ENCODE measurements at places on chromosomes 2 and 18. TPM values are rescaled to one million over a fixed set of nuclear protein-coding genes. Genes with fewer than 3 reads are reported as not detected.

- no peak for DNase-seq
- H3K4me3 ChIP-seq: no peak overlapping the region
- H3K27ac ChIP-seq: no peak overlapping the region
- no peaks in the 10 kb centered on the region for H3K4me1 ChIP-seq
- H3K27me3 ChIP-seq: no peaks in the 10 kb centered on the region
These were observed 84.4 kb downstream of the DCDC2C start for GRCh38 chr2:3787768-3788167.

DNA sequence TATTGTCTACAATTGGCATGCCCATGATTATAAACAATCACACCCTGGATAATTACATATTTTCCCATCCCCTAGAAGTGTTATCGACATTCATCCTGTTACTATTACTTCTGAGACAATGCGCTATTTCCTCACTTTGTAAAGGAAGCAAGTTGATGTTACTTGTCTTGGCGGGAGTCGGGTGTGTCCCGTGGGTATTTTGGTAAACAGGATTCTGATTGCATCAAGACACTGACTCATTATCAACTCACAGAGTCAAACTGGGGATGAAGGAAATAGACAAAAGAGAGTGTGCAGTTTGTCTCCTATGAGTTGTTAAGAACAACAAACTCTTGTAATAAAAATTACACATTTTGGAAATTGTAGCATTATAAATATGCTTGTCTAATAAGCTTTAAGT, 142.7 kb downstream of the GALR1 start:
- no peak overlapping the region for H3K4me3 ChIP-seq
- no peak for DNase-seq
- H3K36me3 ChIP-seq: no peaks in the 10 kb centered on the region
- no peaks in the 10 kb centered on the region for H3K4me1 ChIP-seq
- H3K27me3 ChIP-seq: no peaks in the 10 kb centered on the region
- H3K27ac ChIP-seq: no peak overlapping the region

- H3K36me3 ChIP-seq: no peaks in the 10 kb centered on the region
- H3K27me3 ChIP-seq: no peaks in the 10 kb centered on the region
- H3K27ac ChIP-seq: no peak overlapping the region
- H3K4me1 ChIP-seq: no peaks in the 10 kb centered on the region
- no peak for DNase-seq
These were observed 48.7 kb downstream of the DHRS9 start for GRCh38 chr2:169118060-169118459.

DNA sequence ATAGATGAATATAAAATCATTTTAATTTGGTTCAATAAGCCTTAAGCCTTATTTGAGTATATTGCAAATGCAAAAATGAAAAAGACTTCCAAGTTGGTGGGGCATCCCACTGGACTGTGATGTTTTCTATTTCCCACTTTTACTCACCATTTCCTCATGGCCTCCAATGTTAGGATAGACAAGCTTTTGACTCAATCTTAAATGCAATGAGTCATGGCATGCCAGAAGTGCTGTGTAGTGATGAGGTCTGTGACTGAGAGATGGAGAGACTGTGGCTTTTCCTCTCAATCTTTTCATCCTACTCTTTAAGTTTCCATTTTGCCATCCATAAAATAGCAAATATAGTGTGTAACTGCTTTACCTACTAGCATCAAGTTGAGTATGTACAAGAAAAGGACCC, 1401.2 kb upstream of the CELF4 start:
- H3K36me3 ChIP-seq: no peaks in the 10 kb centered on the region
- DNase-seq: no peak
- H3K4me3 ChIP-seq: no peak overlapping the region
- no peak overlapping the region for H3K27ac ChIP-seq

GRCh38 chr2:226581661-226582060, 218.0 kb downstream of the IRS1 start:
- H3K4me1 ChIP-seq: peaks cover 5% of the 10 kb centered on the region
- no peak overlapping the region for H3K4me3 ChIP-seq
- H3K27me3 ChIP-seq: no peaks in the 10 kb centered on the region
- H3K36me3 ChIP-seq: no peaks in the 10 kb centered on the region
- DNase-seq: no peak

- no peak for DNase-seq
- H3K27me3 ChIP-seq: no peaks in the 10 kb centered on the region
- no peaks in the 10 kb centered on the region for H3K4me1 ChIP-seq
- H3K27ac ChIP-seq: no peak overlapping the region
- H3K36me3 ChIP-seq: no peaks in the 10 kb centered on the region
These were observed 235.5 kb downstream of the MYT1L start for GRCh38 chr2:2095360-2096093.

GRCh38 chr2:217776631-217777030, 226.2 kb downstream of the TNS1 start:
- no peaks in the 10 kb centered on the region for H3K27me3 ChIP-seq
- no peaks in the 10 kb centered on the region for H3K4me1 ChIP-seq
- no peak overlapping the region for H3K27ac ChIP-seq
- no peak for DNase-seq

DNA sequence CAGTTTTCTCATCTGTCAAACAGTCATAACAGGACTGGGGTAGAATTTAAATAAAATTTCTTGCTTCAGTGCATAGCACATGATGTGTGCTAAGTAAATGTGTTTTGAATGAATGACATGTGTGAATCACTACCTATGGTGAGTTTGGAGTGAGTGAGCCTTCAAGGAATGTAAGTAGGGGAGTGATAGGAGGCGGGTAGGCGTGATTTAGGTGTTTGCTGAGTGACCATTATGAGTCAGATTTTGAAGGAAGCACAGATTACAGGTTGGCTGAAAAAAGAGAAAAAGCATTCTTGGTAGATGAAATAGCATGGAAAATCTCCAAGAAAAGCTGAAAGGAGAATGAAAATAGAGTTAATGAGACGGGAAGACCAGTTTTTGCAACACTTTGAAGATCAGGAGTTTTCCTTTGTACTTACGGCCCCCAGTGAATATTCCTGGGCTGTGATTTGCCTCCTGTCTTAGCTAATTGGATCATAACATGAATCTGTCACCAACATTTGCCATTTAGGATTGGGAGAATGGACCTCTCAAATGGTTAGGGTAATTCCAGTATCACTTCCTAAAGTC, 136.9 kb upstream of the GATA6 start:
- DNase-seq: peak; percentile 63
- peaks cover 9% of the 10 kb centered on the region for H3K4me1 ChIP-seq
- H3K4me3 ChIP-seq: no peak overlapping the region

GRCh38 chr2:131048641-131049040, 44.6 kb downstream of the FAM168B start:
- no peak overlapping the region for H3K4me3 ChIP-seq
- no peak overlapping the region for H3K27ac ChIP-seq
- DNase-seq: no peak
- H3K27me3 ChIP-seq: no peaks in the 10 kb centered on the region
- H3K4me1 ChIP-seq: no peaks in the 10 kb centered on the region

GRCh38 chr2:28437149-28437835, 44.6 kb downstream of the FOSL2 start:
- H3K4me1 ChIP-seq: no peaks in the 10 kb centered on the region
- H3K27me3 ChIP-seq: no peaks in the 10 kb centered on the region
- no peak overlapping the region for H3K27ac ChIP-seq

- H3K36me3 ChIP-seq: no peaks in the 10 kb centered on the region
- no peaks in the 10 kb centered on the region for H3K27me3 ChIP-seq
- no peak overlapping the region for H3K4me3 ChIP-seq
These were observed 163.0 kb downstream of the SEPTIN10 start for GRCh38 chr2:109450574-109451273.

GRCh38 chr2:100146657-100146960, 4.2 kb upstream of the AFF3 start:
- no peak for DNase-seq
- H3K36me3 ChIP-seq: no peaks in the 10 kb centered on the region
- H3K27me3 ChIP-seq: no peaks in the 10 kb centered on the region
- H3K4me1 ChIP-seq: no peaks in the 10 kb centered on the region
- no peak overlapping the region for H3K27ac ChIP-seq

GRCh38 chr2:42314892-42315468, 46.0 kb downstream of the COX7A2L start:
- peaks cover 11% of the 10 kb centered on the region for H3K4me1 ChIP-seq
- H3K27ac ChIP-seq: no peak overlapping the region
- no peak overlapping the region for H3K4me3 ChIP-seq
- H3K36me3 ChIP-seq: no peaks in the 10 kb centered on the region
- DNase-seq: peak; percentile 69

DNA sequence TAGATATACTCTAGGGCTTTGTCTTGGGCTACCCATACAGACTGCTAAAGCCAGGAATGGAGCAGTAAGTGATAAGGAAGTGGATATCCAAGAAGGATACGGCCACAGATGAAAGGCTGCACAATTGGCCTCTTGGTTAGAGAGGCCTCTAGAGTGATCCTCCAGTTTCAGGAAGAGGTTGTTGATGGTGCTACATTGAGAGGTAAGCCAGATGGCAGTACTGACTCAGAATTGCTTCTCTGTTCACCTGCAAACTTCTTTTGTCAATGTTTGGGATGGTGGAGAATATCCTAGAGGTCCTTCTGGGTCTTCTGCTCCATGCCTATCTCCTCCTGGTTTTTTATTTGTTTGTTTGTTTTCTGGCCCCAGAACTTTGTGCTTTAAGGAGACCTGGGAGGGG, 226.8 kb upstream of the LRRTM1 start:
- H3K27me3 ChIP-seq: no peaks in the 10 kb centered on the region
- H3K27ac ChIP-seq: no peak overlapping the region
- no peaks in the 10 kb centered on the region for H3K36me3 ChIP-seq
- no peak overlapping the region for H3K4me3 ChIP-seq

GRCh38 chr18:79062806-79063205, 6.4 kb upstream of the ATP9B start:
- no peak for DNase-seq
- no peak overlapping the region for H3K27ac ChIP-seq
- H3K27me3 ChIP-seq: no peaks in the 10 kb centered on the region
- no peak overlapping the region for H3K4me3 ChIP-seq
- H3K4me1 ChIP-seq: no peaks in the 10 kb centered on the region

DNA sequence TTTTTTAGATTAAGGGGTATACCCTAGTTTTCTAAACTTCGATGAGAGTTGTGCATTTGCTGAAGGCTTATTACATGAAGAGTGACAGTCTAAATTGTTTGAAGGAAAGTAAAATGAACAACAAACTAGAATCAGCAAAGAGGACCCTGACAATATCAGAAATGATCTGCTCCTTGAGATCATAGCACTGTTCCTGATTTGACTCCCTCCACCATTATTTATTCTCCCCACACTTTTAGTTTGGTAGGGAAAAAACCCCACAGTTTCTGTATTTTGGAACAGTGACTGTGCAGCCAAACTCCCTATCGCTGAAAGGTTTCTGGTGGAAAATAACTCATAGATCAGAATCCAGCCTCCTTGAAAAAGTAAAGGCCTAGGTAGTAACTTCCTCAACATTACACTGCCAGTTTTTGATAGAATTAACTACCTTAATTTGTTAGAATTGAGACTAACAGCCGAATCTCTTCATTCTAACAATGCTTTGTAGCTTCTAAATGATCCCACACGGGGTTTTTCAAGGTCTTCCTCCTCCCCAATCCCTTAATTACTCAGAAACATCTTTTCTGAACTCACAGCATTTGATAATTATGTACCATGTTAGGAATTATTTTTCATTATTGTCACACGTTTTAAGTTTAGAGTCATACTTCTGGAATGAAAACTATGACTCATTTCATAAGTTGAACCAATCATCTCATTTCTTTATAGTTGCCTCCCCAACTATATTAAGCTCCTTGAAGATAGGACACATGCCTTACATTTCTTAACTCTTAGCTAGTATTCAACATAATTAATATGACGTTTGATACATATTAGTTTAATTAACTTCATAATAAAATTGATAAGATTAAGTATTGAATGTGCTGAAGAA, 2.9 kb downstream of the MYL12A start:
- DNase-seq: peak; percentile 75
- no peaks in the 10 kb centered on the region for H3K27me3 ChIP-seq
- H3K4me1 ChIP-seq: peaks cover 50% of the 10 kb centered on the region

DNA sequence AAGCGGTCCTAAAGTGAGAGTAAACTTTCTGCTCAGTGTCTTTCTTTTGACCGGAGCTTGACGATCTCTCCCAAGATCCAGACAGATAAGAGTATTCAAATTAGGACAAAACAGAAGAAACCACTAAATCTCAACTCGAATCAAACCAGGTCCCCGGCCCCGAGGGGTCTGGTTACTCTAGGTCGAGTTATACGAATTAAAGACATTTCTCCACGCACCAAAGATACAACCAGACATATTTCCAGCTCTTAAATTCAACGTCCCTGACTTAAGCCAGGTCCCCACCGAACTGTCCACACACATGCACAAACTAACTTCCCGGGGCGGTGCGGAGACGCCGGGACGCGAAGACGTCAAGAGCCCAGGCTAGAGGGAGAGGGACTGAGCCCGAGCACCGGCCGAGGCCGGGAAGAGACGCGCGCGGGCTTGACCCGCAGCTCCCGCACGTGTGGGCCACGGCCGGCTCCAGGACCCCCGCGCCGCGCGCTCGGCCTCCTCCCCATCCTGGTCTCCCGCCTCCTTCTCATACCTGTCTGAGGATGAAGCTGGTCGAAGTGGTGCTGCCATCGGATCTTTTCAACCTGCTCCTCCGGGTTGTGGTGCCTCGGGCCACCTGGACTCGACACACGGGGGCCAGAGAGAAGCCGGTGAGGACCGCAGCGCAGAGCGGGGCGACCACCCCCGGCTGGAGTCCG, 896 bp downstream of the CACNB4 start:
- H3K36me3 ChIP-seq: no peaks in the 10 kb centered on the region
- DNase-seq: peak; percentile 30
- peak overlapping the region; percentile 55 for H3K4me3 ChIP-seq
- H3K4me1 ChIP-seq: peaks cover 21% of the 10 kb centered on the region

DNA sequence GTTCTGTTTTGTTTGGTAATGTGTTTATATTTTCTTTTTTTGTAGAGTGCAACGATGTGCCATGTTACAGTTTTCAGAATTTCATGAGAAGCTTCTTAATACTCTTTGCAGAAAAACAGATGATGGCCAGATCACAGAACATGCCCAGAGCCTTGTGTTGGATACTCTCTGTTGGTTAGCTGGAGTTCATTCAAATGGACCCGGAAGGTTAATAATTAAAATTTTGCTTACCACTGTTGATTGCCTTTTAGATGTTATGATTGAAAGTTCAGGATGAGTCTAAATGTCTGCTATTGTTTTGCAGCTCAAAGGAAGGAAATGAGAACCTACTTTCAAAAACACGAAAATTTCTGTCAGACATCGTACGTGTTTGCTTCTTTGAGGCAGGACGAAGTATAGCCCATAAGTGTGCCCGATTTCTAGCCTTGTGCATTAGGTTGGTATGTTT, 85.2 kb downstream of the BIRC6 start:
- no peak overlapping the region for H3K4me3 ChIP-seq
- H3K27me3 ChIP-seq: no peaks in the 10 kb centered on the region
- H3K36me3 ChIP-seq: peaks cover 2% of the 10 kb centered on the region
- DNase-seq: peak; percentile 5
- H3K4me1 ChIP-seq: no peaks in the 10 kb centered on the region

The PLA2R1 gene
- 14.4 TPM for total RNA-seq

The SPAG16 gene
- total RNA-seq: 7.7 TPM

The ZNF396 gene
- 0.72 TPM for total RNA-seq

The PLCD4 gene
- total RNA-seq: 3.1 TPM

The AMER3 gene
- total RNA-seq: not detected

The ADRA2B gene
- not detected for total RNA-seq

The FBLN7 gene
- 2.1 TPM for total RNA-seq

The ABCG5 gene
- not detected for total RNA-seq

The GNAL gene
- total RNA-seq: 0.65 TPM

The HOXD11 gene
- not detected for total RNA-seq

The HNMT gene
- 13.4 TPM for total RNA-seq

The SCN3A gene
- not detected for total RNA-seq
